GM04503 (cell line): ENCODE measurements at places on chromosomes 3 and 15.

- DNase-seq = no peak
Measured at GRCh38 chr3:72041511-72041910, 256.6 kb upstream of the PROK2 start.

- DNase-seq = no peak
Measured at GRCh38 chr15:73051391-73051806, 864 bp upstream of the NEO1 start.

- no peak for DNase-seq
Measured at GRCh38 chr3:17771177-17772017, 29.0 kb upstream of the TBC1D5 start.

DNA sequence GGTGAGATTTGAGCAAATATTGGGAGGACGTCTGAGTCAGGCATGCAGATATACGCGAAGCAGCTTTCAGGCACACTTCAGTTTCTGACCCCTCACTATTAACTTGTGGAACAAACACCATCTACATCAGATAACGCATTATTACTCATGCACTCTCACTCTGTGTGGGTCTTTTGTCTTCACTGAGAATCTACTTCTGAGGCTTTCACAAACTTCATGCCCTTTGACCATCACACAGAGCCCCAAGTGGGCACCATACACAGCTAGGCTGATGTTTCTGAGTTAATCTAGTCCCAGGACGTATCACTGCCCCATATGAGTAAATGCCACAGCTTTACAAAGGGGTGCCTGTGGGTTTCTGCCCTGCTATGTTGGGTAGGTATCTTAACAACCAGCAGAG is 39.6 kb upstream of the IP6K2 start:
- no peak for DNase-seq

DNA sequence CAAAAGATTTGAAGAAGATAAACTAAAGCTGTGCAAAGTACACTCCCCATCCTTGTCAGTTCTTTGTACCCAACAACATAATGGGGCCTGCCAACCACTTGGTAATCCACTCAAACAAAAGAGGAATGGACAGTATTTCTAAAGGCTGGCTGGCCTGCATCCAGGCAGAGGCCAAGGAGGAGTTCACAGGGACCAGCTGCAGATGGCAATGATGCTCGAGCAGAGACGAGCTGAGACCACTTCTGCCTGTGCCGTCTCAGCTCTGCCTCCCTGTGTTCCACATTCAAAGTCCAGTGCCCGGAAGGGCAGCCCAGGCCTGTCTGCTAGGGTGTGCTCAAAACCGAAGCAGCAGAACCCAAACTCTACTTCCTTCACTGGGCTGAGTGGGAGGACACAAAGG is 14.3 kb downstream of the CXCR6 start:
- no peak for DNase-seq

DNA sequence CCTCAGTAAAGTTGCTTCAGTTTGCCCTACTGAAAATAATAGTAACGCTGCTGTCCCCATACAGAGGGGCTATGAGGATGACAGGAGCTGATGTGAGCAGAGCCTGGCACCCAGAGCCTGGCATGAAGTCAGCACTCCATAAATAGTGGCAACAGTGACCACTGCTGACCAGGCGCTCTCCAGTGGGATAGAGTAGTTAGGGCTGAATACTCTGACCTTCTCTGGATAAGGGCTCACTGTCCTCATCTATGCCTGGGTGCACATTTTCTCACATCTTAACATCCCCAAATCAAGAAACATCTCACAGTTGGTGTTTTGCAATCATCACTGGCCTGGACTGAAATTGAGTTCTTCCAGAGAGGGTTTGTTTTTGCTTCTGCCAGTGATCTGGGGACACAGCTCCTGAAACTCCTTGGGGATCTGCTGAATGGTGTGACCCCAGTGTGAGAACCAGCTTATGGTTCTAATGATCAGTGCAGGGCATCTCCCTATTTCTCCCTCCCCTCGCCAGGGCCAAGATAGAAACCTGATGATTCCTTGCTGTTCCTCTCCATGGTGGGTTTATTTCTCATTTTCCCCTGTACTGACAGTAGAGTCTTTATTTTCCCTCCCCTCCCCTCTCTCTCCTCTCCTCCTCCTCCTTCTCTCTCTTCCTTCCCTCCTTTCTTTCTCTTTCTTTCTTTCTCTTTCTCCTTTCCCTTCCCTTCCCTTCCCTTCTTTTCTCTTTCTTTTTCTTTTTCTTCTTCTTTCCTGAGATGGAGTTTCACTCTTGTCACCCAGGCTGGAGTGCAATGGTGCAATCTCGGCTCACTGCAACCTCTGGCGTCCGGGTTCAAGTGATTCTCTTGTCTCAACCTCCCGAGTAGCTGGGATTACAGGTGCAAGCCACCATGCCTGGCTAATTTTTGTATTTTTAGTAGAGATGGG is 3.5 kb upstream of the PCSK6 start:
- DNase-seq = no peak

DNA sequence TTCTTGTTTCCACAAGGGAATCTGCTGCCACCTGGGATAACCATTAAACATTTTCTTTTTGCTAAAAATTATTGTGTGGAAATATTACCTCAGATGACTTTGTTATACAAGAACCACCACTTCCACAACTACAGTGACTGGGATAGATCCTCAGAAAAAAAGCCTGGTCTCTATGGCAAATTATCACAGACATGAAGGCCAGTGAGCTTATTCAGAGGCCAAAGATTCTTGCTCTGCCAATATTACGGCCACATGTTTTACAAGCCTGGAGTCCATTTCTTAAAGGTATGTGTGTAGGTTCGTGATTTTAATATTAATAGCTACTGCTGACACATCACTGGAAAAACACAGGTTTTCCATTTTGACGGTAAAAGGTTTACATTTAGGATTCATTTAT is 73.8 kb downstream of the MYO1E start:
- DNase-seq = no peak

- DNase-seq = peak; percentile 83
Measured at GRCh38 chr3:73766599-73767381, 142.0 kb upstream of the PDZRN3 start.

DNA sequence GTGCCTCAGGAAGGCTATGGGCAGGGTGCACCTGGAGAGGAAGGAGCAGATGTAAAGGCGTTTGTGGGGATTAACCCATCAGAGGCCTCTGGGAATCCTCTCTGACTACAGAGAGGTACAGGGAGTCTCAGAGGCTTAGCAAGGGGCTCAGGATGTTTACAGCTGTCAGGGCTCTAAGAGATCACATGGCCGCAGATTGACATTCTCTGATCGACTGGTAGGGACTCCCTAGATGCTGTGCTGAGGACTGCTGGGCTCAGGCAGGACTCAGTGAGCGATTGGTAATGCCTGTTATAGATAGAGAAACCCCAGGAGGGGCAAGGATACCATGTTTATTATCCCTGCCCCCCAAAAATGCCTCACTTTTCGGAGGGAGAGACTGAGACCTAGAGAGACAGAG is 103.5 kb downstream of the CORO2B start:
- DNase-seq = no peak

- no peak for DNase-seq
Measured at GRCh38 chr3:89504432-89504831, 397.0 kb downstream of the EPHA3 start.

GRCh38 chr3:8443829-8444791 is 57.5 kb upstream of the LMCD1 start:
- peak; percentile 100 for DNase-seq

GRCh38 chr3:67011414-67012131 is 13.5 kb downstream of the KBTBD8 start:
- DNase-seq = no peak

DNA sequence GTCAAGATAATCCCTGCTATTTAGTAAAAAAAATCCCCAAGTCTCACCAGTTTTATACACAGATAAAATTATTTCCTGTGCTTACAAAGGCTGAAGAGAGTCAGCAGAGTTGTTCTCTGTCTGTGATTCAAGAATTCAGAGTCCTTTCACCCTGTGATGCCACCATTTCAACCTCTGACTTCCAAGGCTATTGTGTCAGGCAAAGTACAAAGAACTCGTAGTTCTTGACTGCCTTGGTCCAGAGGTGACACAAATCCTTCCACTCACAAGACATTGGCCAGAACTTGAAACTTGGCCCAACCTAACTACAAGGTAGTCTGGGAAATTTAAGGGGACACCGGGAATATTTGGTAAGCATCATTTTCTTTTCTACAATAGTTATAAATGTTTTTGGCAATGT is 34.9 kb upstream of the CMC1 start:
- no peak for DNase-seq

GRCh38 chr3:33883538-33883950 is 85.1 kb downstream of the PDCD6IP start:
- DNase-seq = peak; percentile 7

- no peak for DNase-seq
Measured at GRCh38 chr15:41276831-41277230, 45.8 kb downstream of the CHP1 start.

GRCh38 chr15:72982714-72983113 is 69.5 kb upstream of the NEO1 start:
- DNase-seq = no peak

- no peak for DNase-seq
Measured at GRCh38 chr3:156211583-156211982, 91.2 kb downstream of the KCNAB1 start.

DNA sequence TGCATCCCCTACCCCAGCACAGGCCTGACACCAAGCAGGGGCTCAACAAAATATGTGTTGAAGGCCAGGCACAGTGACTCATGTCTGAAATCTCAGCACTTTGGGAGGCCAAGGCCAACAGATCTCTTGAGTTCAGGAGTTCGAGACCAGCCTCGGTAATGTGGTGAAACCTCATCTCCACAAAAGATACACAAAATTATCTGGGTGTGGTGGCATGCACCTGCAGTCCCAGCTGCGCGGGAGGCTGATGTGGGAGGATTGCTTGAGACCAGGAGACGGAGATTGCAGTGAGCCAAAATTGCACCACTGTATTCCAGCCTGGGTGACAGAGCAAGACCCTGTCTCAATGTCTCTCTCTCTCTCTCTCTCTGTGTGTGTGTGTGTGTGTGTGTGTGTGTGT is 30.7 kb upstream of the CYP11A1 start:
- DNase-seq = no peak

- DNase-seq = peak; percentile 58
Measured at GRCh38 chr15:68271854-68272471, 5.6 kb upstream of the FEM1B start.

DNA sequence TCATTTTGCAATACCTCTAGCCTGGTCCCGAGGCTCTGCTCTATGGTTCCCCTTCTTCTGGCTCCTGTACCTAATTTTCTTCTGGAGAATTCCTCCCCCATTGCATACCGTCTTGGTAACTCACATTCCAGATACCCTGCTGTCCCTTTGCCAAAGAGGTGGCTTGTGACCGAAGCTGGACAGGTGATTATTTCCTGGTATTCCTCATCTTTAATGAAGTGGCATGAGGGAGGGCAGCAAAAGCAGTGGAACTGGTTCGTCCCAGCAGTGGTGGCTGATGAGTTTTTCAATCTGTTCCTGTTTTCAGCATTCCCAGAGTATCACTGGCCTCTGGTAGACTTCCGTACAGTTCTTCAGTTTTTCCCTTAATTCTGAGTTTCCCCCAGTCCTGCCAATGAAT is 186.2 kb upstream of the CADPS start:
- no peak for DNase-seq

GRCh38 chr3:141124715-141125114 is 73.6 kb downstream of the SPSB4 start:
- DNase-seq = no peak

DNA sequence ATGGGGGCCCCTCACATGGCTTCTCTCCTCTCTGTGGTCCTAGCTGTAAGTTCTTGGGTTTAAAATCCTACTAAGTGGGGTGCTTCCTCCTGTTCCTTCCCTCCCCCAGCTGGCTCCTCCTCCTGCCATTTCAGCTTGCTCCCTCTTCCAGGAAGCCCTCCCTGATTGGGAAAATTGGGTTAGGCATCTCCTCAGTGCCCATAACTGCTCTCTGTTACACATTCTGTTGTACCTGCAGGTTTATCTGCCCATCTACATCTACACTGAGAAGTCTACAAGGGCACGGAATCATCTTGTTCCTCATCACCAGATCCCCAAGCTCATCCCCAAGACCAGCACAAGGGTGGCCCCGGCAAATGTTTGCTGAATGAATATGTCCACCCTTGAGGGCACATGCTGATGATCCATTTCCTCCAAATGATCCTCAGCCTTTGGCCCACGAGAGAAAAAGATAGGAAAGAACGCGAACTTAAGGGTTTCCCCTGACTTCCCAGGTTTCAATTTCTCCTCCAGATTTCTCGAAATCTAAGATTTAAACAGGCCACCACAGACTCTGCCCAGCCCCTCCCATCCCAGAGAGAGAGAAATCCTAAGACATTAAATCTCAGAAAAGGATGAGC is 3.9 kb downstream of the SEMA7A start:
- DNase-seq = no peak

DNA sequence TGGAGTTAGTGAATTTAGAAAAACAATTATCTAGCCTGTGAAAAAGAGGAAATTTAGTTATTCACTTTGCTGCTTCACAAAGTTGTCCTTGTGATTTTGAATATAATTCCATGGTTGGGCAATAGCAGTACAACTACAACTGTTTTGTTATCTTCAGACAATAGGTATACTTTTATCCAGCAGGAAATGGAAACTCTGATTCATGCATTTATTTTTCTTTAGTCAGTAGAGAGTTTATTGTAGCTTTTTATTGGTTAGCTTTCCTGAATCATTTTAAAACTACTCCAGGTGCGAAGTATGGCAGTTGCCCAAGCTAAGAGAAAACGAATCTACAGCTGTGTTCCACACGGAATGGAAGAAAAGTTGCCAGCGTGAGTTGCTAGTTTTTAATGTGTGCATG is 80.3 kb downstream of the TM4SF4 start:
- DNase-seq = no peak

DNA sequence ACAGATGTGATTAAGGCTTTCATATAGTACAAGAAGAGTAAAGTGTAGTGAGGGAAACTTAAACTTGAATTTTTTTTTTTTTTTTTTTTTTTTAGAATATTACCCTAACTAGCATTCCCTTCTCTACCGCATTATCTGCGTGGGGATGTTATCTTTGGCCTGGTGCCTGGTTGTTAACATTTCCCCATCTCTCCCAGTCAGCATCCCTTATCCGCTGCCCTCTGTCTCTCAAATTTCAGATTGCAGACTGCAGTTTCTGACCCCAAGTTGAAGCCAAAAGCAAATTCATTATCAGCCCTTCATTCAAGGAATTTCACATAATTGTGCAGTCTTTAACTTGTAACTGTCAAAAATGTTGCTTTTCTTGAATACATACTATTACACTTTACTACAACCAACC is 353.0 kb downstream of the PLOD2 start:
- DNase-seq = peak; percentile 0

- DNase-seq = no peak
Measured at GRCh38 chr15:47337836-47338235, 379.5 kb upstream of the SEMA6D start.

DNA sequence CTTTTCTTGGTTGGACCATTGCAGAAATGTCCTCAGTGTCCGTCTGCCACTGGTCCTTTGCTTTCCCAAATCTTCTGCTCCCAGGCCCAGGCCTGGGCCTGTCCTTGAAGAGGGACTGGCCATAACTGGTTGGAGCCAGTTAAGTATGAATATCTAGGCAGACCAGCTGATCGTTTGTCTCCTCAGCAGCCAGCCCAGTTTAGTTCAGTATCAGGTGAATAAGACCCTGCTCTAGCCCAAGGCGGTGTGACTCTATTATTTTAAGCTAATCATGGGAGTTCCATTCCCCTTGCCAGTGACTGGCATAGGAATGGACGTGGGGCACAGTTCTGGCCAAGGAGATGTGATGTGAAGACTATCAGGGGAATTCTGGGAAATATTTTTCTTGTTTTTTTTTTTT is 73.9 kb upstream of the RASGRF1 start:
- no peak for DNase-seq
